ENCODE measurements at places on chromosomes 3 and 15. TPM values are rescaled to one million over a fixed set of nuclear protein-coding genes. Genes with fewer than 3 reads are reported as not detected.

The GOLGA8J gene
- 0.22 TPM for total RNA-seq

The TRIM59 gene
- 12.8 TPM for total RNA-seq

DNA sequence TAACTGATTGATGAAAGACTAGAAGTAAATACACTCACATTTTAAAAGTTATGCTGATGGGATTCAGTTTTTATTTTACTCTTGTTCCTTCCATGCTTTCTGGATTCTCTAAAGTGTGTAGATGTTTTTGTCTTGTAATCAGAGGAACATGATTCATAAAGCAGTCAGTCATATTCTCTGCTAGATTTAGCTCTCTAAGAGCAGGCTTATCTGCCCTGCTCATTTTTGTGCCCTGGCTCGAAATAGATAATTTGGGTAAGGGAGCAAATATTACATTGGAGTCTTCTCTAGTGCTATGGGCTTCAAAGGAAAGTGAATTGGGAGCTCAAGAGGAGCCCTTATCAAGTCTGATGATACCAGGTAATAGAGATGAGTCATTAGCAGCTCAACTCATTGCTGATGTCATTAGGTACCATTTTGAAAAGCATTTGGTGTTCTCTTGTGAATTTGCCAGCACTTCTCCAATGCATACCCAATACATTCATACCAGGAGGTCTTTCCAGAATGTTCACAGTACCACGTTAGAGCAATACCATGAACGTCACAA lies 27.7 kb downstream of the SACM1L start:
- H3K36me3 ChIP-seq = no peaks in the 10 kb centered on the region
- no peak overlapping the region for H3K27ac ChIP-seq
- no peak overlapping the region for H3K4me3 ChIP-seq
- H3K4me1 ChIP-seq = no peaks in the 10 kb centered on the region

DNA sequence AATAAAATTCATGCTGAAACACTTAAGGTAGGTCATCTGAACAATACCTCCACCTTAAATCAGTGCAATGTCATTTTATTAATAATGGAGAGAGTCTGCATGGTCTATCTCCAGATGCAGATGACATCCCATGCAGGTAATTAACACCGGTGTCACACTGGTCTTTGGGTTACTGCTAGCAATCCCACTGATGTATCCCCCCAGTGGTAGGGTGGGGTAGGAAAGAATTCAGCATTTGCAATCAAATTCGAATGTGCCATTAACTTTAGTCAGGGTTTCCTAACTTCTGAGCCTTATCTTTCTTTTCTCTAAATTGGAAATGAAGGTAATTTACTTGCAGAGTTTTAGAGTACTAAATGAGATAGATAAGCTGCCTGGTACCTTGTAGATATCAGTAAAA lies 44.4 kb downstream of the KIF15 start:
- DNase-seq = no peak
- H3K27ac ChIP-seq = no peak overlapping the region
- H3K27me3 ChIP-seq = no peaks in the 10 kb centered on the region
- H3K4me1 ChIP-seq = no peaks in the 10 kb centered on the region

GRCh38 chr3:73591286-73591800 lies 33.4 kb downstream of the PDZRN3 start:
- H3K4me3 ChIP-seq = no peak overlapping the region

The ISLR gene
- total RNA-seq = 0.74 TPM

The FBN1 gene
- total RNA-seq = 25.4 TPM

GRCh38 chr3:184750349-184751083 lies 38.7 kb upstream of the MAGEF1 start:
- H3K27ac ChIP-seq = no peak overlapping the region
- no peak overlapping the region for H3K4me3 ChIP-seq
- DNase-seq = no peak
- no peaks in the 10 kb centered on the region for H3K27me3 ChIP-seq
- H3K4me1 ChIP-seq = no peaks in the 10 kb centered on the region

GRCh38 chr15:62835351-62835750 lies 207.2 kb upstream of the TPM1 start:
- H3K27ac ChIP-seq = no peak overlapping the region
- H3K4me3 ChIP-seq = no peak overlapping the region
- no peak for DNase-seq
- no peaks in the 10 kb centered on the region for H3K27me3 ChIP-seq
- no peaks in the 10 kb centered on the region for H3K4me1 ChIP-seq

DNA sequence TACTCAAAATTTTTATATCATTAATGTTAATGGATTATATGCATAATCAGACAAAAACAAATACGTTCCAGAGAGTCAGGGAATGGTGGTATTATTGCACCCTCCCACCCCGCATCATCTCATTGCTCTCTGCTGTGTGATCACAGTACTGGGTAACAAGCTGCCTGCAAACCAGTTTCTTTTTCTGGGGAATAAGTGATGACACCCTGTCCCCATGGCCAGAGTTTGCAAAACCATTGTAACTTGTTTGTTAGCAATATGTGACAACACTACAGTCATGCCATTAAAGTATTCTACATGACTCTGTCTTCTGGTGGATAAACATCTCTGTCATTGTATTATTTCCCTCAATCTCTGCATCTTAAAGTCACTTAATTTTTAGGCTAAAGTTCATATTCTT lies 39.5 kb downstream of the ZBTB38 start:
- H3K27me3 ChIP-seq = no peaks in the 10 kb centered on the region
- H3K36me3 ChIP-seq = peaks cover 9% of the 10 kb centered on the region
- no peak overlapping the region for H3K4me3 ChIP-seq

The OSTN gene
- not detected for total RNA-seq

The RHCG gene
- 1.2 TPM for total RNA-seq

GRCh38 chr3:45080824-45081223 lies 54.7 kb downstream of the CLEC3B start:
- H3K27me3 ChIP-seq = no peaks in the 10 kb centered on the region
- DNase-seq = no peak
- H3K4me3 ChIP-seq = no peak overlapping the region
- H3K36me3 ChIP-seq = no peaks in the 10 kb centered on the region
- no peak overlapping the region for H3K27ac ChIP-seq

DNA sequence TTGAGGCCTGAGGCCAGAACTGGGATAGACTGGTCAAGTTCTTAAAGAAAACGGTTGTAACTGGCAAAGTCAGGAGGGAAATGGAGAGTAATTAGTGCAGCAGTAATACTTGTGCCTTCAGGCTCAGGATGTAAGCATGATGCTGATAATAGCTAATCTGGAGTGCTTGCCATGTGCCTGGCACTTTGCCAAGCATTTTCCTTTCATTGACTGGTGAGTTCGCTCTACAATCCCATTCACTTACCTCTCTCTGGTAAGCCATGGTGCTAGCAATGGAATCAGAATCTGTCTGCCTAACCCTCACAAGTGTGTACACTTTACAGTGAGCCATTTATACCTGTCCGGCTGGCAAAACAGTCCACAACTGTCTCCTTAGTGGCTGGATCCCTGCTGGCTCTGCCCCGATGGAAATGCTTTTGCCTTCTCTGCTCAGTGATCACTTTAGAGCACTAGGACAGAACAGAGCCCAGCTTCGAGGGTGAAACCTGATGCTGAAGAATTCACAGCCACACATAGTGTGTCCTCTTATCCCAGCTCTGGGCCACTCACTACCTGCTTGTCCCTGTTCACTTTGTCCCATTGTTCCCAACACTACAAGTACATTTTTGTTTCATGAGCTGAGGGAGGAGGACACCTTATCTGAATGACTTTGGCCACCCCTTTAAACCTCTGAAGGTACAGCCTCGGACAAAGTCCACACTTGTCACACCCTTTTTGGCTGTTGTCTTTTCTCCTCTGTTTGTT lies 10.3 kb downstream of the CHP1 start:
- DNase-seq = peak; percentile 64
- H3K4me1 ChIP-seq = no peaks in the 10 kb centered on the region
- H3K36me3 ChIP-seq = no peaks in the 10 kb centered on the region
- no peak overlapping the region for H3K27ac ChIP-seq
- no peak overlapping the region for H3K4me3 ChIP-seq
- H3K27me3 ChIP-seq = no peaks in the 10 kb centered on the region

The GOLGA6L26 gene
- not detected for total RNA-seq

DNA sequence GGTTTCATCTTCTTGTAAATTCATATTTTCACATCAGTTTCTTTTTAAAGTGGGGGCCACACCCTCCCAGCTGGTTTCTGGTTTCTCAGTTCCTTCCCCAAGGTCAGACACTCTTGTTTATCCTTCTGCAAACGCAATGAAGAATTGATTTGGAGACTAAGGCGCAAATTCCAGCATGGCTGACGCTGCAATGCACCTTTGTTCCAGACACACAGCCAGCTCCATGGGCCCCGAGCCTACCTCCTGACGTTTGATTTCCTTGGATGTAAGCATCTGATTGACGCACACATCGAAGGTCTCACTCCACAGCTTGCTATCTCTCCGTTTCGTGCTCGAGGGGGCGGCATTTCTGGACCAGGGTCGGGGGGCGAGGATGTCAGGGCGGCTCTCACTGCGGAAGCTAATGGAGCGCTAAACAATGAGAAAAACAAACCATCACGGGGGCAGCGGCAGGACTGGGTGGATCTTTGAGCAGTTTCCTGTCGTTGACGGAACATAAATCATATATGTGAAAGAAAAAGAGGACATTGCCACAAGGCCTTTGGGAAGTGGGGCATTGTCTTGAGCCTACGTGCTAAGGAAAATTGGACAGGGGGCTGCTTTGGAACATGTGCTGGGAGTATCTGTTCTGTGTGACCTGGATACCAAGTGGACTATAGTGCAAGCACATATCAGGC lies 46.9 kb downstream of the ARHGEF3 start:
- no peak overlapping the region for H3K4me3 ChIP-seq
- no peak overlapping the region for H3K27ac ChIP-seq
- no peaks in the 10 kb centered on the region for H3K27me3 ChIP-seq
- no peak for DNase-seq
- no peaks in the 10 kb centered on the region for H3K4me1 ChIP-seq

- H3K4me3 ChIP-seq = no peak overlapping the region
- no peaks in the 10 kb centered on the region for H3K4me1 ChIP-seq
- no peaks in the 10 kb centered on the region for H3K27me3 ChIP-seq
- DNase-seq = no peak
- peaks cover 33% of the 10 kb centered on the region for H3K36me3 ChIP-seq
- no peak overlapping the region for H3K27ac ChIP-seq
Observed at GRCh38 chr15:40775007-40775406, 5.2 kb downstream of the C15orf62 start.

DNA sequence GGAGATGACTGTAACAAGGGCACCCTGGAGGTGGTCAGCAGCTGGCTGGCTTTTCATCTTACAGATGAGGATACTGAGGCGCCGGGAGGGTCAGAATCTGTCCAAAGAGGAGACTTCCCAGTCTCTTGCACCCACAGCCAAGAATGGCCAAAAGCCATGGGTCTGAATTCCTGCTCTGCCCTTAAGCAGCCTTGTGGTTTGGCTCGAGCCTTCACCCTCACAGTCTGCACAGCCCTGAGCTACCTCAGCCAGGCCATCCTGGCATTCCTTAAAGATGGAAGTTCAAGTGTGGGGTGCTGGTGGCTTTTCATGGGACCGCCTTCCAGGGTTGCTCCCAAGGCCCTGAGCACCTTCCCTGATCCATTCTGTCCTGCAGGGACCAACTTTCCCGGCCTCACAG lies 59.2 kb downstream of the CACNA2D2 start:
- H3K27me3 ChIP-seq = no peaks in the 10 kb centered on the region
- H3K27ac ChIP-seq = no peak overlapping the region
- no peaks in the 10 kb centered on the region for H3K4me1 ChIP-seq
- no peaks in the 10 kb centered on the region for H3K36me3 ChIP-seq
- no peak for DNase-seq
- H3K4me3 ChIP-seq = no peak overlapping the region

GRCh38 chr3:62554264-62554799 lies 181.0 kb upstream of the FEZF2 start:
- H3K27ac ChIP-seq = no peak overlapping the region
- H3K36me3 ChIP-seq = no peaks in the 10 kb centered on the region
- no peak overlapping the region for H3K4me3 ChIP-seq

The IL17RD gene
- 2.2 TPM for total RNA-seq

DNA sequence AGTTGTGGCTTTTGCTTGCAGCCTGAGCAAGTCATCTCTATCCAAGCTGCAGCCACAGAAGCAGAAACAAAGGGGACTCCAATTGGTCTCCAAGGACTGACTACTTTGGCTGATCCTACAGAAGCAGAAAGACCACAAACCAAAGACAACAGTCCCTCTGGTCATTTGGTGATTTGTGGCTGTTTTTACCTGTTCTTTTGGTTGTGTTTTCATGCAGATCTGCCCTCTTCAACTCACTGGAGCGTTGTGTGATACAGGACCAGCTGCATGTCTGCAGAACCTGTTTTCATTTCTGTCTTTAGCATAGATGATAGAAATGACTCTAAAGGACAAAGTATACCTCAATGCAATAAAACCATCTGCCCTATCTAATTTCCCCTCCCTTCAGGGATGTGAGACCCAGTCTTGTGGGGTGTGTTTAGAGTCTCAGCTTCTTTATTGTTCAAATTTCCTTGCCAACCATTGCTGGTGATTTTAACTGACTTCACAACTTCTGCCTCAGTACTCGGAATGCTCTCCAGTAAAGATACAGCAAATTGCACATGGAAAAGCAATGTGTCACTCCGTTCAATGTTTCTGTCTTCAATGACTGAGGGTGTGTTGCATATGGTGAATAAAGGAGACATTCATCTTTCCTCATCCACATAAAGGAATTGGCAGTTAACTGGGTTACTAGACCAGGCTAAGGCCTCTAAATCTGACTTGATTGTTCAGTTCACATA lies 48.9 kb upstream of the SLC7A14 start:
- no peak overlapping the region for H3K4me3 ChIP-seq
- no peaks in the 10 kb centered on the region for H3K36me3 ChIP-seq
- H3K27ac ChIP-seq = no peak overlapping the region
- H3K4me1 ChIP-seq = no peaks in the 10 kb centered on the region
- no peak for DNase-seq
- no peaks in the 10 kb centered on the region for H3K27me3 ChIP-seq

- DNase-seq = no peak
- no peak overlapping the region for H3K27ac ChIP-seq
- no peaks in the 10 kb centered on the region for H3K36me3 ChIP-seq
- peaks cover 19% of the 10 kb centered on the region for H3K4me1 ChIP-seq
- no peak overlapping the region for H3K4me3 ChIP-seq
- H3K27me3 ChIP-seq = no peaks in the 10 kb centered on the region
Observed at GRCh38 chr15:90597577-90597976, 67.9 kb downstream of the CRTC3 start.

DNA sequence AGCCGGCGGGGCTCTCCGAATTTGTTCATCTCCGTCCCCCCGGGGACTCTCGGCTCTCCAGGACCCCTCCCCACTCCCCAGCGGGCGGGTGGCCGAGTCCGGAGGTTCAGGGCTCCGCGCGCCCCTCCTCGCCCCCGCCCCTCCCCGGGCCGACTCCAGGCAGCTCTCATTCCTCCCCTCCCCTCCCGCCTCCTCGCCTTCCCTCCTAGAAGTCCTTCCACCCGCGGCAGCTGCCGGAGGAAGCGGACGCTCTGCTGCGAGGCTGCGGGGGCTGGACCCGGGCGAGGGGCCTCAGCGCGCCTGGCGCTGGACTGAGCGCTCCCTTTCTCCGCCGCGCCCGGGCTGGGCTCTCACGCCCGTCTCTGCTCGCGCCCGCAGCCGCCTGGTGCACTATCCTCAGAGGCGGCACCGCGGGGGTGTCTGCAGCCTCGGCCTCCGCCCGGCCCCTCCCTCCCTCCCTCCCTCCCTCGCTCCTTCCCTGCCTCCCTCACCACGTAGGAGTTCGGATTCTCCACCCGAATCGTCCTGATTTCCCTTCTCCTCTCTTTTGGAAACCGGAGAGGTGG lies at the start of gene ROBO2:
ROBO2 (plus strand) TSS at position 494 of the 566 bp plus-strand sequence. CDS start 687 bp downstream, outside the sequence.
- peak within 1 kb of the TSS; percentile 67 for H3K4me3 ChIP-seq
- H3K27me3 ChIP-seq = no peaks in the 10 kb centered on the region
- no peaks in the 10 kb centered on the region for H3K36me3 ChIP-seq
- H3K4me1 ChIP-seq = peaks cover 6% of the 10 kb centered on the region

- no peak for DNase-seq
- no peak overlapping the region for H3K27ac ChIP-seq
- no peak overlapping the region for H3K4me3 ChIP-seq
- no peaks in the 10 kb centered on the region for H3K36me3 ChIP-seq
- H3K4me1 ChIP-seq = no peaks in the 10 kb centered on the region
- H3K27me3 ChIP-seq = no peaks in the 10 kb centered on the region
Observed at GRCh38 chr3:38516669-38517068, 20.5 kb downstream of the EXOG start.

The TNNC1 gene
- total RNA-seq = not detected
